ENCODE measurements at places on chromosomes 4 and X.
A peak's percentile ranks its signal among the peaks of the same experiment; 100 is the strongest.

DNA sequence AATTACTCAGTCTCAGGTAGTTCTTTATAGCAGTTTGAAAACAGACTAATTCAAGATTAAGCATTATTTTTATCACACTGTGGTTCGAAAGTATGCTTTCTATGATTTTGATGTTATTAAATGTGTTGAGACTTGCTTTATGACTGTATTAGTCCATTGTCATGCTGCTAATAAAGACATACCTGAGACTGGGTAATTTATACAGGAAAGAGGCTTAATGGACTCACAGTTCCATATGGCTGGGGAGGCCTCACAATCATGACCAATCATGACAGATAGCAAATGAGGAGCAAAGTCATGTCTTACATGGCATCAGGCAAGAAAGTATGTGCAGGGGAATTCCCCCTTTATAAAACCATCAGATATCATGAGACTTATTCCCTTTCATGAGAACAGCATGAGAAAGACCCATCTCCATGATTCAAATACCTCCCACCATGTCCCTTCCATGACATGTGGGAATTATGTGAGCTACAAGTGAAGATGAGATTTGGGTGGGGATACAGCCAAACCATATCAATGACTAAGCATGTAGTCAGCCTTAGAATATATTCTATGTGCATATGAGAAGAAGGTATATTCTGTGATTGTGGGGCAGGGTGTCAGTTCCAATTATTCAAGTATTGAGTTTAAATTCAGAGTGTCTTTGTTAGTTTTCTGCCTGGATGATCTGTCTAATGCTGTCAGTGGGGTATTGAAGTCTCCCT lies 44.6 kb upstream of the UGT2A1 start:
- DNase-seq, result no peak

DNA sequence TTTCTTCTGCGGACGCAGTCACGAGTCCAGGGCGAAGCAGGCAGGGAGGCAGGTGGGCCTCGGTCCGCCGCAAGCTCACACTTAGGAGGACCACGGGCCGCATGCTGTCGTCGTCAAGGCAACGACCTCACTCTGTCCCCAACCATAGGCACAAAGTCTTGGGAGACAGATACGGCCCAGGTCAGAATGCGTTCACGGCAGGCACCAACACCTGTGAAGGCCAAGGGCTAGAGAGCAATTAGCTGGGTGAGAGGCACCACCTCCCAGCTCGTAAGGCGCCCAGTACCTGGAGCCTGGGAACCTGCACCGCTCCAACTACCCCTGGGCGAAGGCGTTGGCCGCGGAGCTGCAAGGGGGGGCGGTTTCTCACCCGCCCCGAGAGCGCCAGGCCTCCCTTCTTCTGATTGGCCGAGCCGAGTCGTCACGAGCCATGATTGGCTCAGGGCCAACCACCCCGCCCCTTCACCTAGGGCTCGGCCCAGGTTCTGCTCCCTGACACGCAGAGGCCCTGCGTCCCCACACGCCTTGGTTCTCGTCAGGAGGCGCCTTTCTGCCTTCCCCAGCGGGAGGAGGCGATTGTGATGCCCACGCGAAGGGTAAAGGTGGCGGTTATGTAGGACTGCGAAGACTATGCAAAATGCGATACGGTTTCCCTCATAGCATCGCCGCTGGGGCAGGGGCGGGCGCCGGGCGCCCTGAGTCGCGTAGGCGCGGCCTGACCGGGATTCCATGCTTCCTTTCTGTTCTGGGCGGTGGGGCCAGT lies at the start of gene CDKL2:
TSS of gene CDKL2 (minus strand) at position 355 of the 763 bp plus-strand sequence. CDS start 4,540 bp downstream, outside the sequence.
- DNase-seq, result peak; percentile 93

GRCh38 chrX:38006291-38006690 lies at the start of gene SYTL5:
Gene SYTL5 (plus strand): TSS chrX:38006553. CDS start chrX:38033890, 27,337 bp downstream.
- no peak for DNase-seq

GRCh38 chr4:28462766-28463700 lies 1602.4 kb downstream of the STIM2 start:
- no peak for DNase-seq

DNA sequence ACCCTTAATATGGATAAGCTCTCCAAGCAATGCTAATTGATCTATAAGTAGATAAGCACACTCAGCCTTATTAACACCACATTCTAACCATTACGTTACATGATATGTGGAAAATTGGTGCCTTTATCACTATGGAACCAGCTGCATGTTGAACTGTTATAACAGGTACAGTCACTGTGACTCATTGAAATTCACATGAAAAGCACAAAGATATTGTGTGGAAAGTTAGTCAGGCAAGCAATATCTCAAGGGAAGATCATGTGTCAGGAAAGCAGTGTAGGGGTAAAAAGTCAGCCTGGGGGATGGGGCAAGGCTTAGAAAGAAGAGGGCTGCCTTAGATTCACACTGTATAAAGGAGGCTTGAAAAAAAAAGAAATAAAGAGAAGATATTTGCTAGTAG lies 313.7 kb upstream of the SMIM31 start:
- DNase-seq, result no peak

- no peak for DNase-seq
These were observed 1350.9 kb downstream of the ARAP2 start for GRCh38 chr4:34893382-34893781.

- no peak for DNase-seq
These were observed 466.7 kb downstream of the GASK1B start for GRCh38 chr4:157706155-157706554.

GRCh38 chrX:38974542-38974941 lies 173.3 kb downstream of the MID1IP1 start:
- DNase-seq, result no peak

- DNase-seq, result peak; percentile 59
These were observed 23.0 kb upstream of the GTPBP6 start for GRCh38 chrX:341541-342101.

GRCh38 chrX:1453951-1454785 lies 1.5 kb upstream of the ASMTL start:
- peak; percentile 96 for DNase-seq

DNA sequence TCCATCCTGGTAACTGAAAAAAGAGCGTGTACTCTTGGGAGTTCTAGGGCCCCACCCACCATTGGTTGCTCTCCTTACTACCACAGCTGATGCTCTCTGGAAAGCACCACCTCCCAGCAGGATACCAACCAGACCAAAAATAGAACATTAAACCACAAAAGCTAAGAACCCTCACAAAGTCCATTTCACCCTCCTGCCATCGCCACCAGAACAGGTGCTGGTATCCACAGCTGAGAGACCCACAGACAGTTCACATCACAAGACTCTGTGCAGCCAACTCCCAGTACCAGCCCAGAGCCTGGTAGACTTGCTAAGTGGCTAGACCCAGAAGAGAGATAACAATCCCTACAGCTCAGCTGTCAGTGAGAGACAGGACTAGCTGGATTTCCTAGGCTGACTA lies 240.6 kb downstream of the PABPC4L start:
- DNase-seq, result no peak

- no peak for DNase-seq
These were observed 116.1 kb downstream of the SPCS3 start for GRCh38 chr4:176435901-176436292.

DNA sequence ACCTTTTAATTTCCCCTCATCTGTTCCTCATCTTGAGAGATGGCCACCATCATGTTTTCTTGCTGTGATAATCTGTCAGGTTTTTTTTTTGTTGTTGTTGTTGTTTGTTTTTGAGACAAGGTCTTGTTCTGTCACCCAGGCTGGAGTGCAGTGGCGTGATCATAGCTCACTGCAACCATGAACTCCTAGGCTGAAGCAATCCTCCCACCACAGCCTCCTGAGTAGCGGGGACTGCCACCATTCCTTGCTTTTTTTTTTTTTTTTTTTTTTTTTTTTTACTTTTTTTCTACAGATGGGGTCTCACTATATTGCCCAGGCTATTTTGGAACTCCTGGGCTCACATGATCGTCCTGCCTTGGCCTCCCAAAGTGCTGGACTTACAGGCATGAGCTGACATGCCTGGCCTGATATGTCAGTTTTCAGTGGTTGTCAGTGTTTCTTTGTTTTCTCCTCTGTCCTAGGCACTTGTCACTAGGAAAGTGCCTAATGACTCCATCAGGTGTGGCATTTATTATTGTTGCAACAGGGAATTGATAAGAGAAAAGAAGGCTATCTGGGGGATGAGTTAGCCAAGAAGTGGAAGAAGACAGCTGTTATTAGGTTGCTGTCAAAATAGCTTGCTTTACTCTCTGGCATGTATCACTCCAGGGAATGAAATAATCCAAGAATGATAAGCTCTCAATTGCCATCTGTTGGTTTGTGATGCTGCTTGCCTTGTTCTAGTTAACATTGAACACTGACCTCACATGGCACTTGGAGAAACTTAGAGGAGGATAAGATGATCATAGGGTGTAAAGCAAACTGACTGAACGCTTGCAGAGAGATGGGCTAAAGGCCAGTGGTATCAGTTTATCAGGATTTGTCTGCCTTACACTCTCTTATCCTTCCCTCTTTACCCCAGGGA lies 41.7 kb downstream of the TMEM164 start:
- no peak for DNase-seq

DNA sequence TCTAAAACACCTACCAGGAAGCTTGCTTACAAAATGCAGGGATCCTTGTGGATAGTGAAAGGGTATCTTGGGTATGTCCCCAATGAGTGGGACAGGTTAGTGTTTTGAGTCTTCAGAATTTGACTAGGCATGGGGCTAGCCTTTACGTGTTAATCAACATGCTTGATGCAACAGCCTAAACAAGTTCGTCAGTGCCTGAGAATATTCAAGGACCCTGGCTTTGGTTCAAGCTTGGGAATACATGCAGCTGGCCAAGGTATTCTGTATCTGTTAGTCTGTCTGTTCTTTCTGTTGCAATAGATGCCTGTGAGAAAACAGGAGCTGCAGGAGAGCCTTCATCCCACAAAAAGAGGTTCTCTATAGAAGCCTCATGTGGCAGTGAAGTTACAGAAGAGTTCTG lies 149.5 kb downstream of the CCNG2 start:
- peak; percentile 37 for DNase-seq

- DNase-seq, result no peak
These were observed 1066.8 kb upstream of the PABPC4L start for GRCh38 chr4:135268369-135268768.

- no peak for DNase-seq
These were observed 26.6 kb upstream of the C4orf50 start for GRCh38 chr4:6044805-6045204.

- DNase-seq, result no peak
These were observed 191.4 kb downstream of the SOWAHB start for GRCh38 chr4:76706581-76706980.

DNA sequence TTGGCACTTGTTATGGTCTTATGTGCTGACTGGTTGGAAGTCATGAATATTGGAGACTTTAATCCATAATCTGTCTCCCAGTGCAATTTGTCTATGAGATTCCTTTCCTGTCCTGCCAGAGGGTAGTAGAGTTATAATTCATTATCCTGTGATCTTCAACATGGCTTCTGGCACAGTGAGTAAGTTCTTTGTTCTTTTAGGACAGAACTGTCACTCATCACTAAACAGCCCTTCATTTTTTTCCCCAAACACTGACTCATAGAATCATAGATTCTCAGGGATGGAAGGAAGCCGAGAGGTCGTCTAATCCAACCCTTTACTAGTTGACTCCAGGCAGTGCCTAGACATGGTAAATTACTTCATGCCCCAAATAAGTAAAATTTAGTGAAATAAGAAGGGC lies 78.4 kb downstream of the LUZP4 start:
- DNase-seq, result no peak

- no peak for DNase-seq
These were observed 477 bp downstream of the KLHL13 start for GRCh38 chrX:118115953-118116712.

GRCh38 chrX:7108030-7108429 lies 39.5 kb upstream of the STS start:
- no peak for DNase-seq

- no peak for DNase-seq
These were observed 25.5 kb downstream of the PALLD start for GRCh38 chr4:168522356-168522755.

- no peak for DNase-seq
These were observed 10.5 kb downstream of the SLIT2 start for GRCh38 chr4:20262221-20262620.

DNA sequence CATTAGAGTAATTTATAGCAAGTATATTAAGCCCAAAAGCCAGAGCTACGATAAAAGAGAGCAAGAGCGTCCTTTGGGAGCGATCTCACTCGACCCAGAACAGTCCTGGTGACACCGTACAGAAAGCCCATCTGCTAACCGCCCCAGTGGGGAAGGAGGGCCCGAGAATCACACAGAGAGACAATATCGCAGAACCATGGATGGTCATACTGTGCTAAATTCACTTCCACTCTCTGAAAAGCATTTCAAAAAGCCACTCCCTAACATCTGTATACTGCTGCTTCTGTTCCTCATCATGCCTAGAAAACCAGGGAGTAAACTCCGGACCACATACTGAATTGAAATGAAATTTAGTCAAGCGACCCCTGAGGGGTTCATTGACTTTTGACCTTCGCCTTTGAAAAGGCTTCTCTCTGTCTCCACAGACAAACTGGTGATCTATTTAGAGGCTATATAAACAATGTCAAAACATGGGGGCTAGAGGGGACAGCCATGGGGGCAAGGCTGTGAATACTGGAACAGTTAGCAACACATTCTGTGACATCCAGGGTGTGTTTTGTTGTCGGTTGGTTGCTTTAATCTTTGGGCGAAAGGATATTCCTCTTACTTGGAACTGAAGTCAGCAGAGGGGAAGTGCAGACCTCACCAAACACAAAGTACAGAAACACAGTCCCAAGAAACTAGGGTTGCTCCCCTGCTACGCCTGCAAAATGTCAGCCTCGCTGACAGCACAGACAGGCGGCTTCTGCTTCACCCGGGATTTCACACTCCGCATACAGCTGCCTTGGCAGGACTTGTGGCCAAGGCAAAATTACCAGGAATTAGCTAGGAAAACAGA lies 129.0 kb upstream of the RASGEF1B start:
- no peak for DNase-seq

DNA sequence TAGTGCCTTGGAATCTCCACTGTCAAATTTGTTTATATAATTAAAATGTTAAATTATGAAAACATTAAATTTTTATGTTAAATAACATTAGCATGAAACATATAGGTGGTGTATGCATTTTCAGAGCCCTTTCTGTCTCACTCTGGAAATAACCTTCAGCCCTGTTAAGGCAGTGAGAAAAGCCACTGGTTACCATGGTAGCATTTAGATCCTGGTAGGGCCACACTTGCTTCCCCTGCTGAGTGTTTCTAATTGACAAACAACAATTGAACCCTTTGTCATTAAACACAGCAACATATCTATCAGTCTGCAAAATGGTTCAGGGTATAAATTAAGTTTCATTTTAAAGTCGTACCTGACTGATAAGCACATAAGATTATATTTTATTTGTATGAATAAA lies 63.5 kb downstream of the PDK3 start:
- no peak for DNase-seq

- no peak for DNase-seq
These were observed 1.3 kb downstream of the QDPR start for GRCh38 chr4:17510582-17510981.

Measured in pancreas (tissue), 10 donors.